ENCODE measurements at places on chromosomes 6 and 20. TPM values are rescaled to one million over a fixed set of nuclear protein-coding genes. Genes with fewer than 3 reads are reported as not detected.

DNA sequence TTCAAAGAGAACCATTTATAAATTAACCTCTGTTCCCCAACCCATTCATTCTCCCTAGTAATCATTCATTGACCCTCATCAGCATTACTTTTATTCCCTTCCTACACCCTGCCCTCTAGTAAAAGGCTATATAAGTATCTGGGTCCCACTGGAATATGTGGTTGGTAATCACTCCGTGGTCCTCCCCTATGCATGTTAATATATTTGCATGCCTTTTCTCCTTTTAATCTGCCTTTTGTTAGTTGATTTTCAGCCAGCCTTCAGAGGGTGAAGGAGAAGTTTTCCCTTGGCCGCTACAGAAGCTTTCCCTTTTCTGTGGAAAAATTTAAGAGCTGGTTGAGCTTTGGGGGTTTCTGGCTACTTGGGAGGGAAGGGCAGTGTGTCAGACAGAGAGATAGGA lies 585.6 kb downstream of the UTRN start:
- DNase-seq = no peak

DNA sequence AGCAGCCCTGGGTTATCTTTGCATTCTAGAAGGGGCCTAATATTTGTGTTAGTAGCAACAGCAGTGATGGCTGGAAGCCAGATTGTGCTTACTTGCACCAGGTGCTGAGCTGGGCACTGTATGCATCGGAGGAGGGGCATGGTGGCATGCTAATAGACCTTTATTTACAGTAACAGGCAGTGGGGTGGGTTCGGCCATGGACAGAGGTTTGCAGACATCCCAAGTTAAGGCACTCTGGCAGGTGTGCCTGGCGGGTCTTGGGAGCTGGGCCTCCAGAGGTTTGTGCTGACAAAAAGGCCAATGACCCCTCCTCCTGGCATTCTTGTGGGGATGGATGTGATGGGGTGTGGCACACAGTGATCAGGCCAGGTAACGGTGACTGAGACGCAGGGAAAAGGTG lies 39.0 kb upstream of the CD93 start:
- no peak for DNase-seq

- DNase-seq = no peak
Observed at GRCh38 chr6:161265554-161265953, 8.3 kb downstream of the AGPAT4 start.

GRCh38 chr6:128803911-128804310 lies 79.0 kb upstream of the LAMA2 start:
- DNase-seq = no peak

TMX4 gene
- 9.1 TPM for total RNA-seq

Data from esophagus squamous epithelium (tissue), 5 donors.